ENCODE measurements at places on chromosomes 13 and 19.

GRCh38 chr19:54448040-54448773 is 792 bp upstream of the LENG8 start:
- DNase-seq: peak; percentile 51

DNA sequence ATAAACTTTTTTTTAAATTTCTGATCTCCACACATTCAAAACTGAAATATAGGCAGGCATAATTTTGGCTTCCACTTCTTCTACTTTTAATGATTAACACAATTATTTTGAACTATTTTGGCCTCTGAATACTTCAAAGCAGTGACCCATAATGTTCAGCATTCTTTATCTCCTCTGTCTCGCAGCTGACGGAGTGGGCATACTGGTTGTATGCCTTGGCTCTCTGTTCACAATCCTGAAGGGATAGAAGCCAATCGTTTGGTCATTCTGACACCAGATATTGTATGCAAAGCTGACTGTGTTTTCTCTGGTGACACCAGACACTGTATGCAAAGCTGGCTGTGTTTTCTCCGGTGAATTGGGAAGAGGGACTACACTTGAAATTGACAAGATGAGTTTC is 833.0 kb downstream of the EFNB2 start:
- DNase-seq: no peak

DNA sequence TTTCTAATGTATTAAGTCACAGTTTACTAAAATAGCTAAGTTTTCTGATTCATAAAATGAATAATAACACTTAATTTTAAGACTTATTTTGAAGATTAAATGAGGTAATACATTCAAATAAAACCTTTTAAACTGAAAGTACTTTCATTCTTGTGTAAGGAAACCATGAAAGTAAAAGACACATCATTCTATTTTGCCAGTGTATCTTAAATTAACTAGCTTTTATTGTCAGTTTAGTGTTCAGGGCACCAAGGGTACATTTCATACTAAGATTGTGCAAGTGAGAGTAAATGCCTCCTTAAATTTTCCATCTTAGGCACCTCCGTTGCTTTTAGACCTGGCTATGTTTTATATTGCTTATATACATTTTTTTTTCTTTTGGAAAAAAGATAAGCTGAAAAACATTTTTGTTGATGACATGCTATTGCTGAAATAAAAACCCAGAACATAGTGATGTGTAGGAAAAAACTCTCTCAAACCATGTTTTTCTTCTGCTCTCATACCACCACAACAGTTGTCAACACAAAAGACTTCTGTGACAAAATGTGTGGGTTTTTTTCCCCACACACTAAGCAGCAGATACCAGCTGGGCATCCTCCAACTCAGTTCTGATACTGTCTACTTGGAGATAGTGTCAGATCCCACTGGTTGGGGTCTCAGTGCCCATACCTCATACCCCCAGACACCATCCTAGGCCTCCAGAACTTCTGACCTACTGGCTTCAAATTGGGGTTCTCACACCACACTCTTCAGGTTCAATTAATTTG is 30.7 kb upstream of the LPAR6 start:
- no peak for DNase-seq

GRCh38 chr13:110676595-110677587 is 29.0 kb downstream of the CARS2 start:
- no peak for DNase-seq

- no peak for DNase-seq
These were observed 8.1 kb downstream of the RINL start for GRCh38 chr19:38869836-38870607.

DNA sequence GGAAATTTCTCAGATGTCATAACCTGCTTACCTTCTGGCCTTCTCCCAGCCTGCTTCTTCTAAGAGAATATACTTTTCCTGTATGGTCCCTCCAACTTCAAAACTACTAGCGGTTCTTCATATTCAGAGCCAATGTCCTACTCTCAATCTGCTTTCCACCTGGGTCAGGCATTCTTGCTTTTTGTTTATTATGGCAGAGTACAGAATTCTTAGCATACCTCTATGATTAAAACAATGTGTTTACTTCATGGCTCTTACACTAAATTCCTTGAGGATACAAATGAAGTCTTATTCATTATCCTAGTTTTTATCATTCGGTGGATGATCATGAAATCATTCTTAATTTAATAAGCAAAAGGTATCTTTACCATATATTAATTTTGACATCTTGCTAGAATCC is 484.2 kb upstream of the SLITRK1 start:
- DNase-seq: no peak

DNA sequence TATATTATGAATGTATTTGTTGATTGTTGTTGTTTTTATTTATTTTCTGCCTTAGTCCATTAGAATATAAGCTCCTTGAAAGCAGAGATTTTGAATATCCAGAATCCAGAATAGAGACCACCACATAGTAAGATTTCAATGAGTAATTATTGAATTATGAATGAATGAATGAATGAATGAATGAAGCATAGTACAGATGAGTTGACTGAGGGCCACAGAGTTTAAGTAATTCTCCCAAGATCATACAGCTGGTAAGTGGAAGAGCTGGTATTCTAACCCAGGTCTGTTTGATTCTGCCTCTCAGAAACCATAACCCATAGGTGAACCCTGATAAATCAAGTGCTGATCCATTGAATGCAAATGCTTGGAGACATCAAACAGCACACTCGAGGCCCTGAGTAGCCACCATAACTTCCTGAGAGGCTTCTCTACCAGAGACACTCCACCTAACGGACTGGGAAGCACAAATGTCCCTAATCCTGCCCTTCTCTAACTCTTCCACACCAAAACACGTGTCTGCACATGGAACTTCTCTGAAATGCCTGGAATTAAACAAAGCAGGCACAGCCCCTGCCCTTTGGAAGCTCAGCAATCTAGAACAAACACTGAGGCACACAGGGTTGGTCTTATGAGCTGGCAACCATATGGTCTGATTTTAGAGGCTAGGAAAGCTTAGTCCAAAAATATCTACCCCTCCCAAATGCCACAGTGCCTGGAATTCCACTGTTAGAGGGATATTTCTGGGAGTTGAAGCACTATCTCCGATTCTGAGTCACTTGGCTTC is 190.1 kb downstream of the FOXO1 start:
- no peak for DNase-seq
